ENCODE measurements at places on chromosomes 12 and 14. TPM values are rescaled to one million over a fixed set of nuclear protein-coding genes. Genes with fewer than 3 reads are reported as not detected.

Gene CLBA1
- total RNA-seq: 4.0 TPM

Gene FLRT2
- total RNA-seq: not detected

Gene PLD4
- not detected for total RNA-seq

Gene GALNT16
- 0.08 TPM for total RNA-seq

Gene SERPINA1
- total RNA-seq: 0.55 TPM

Gene RERGL
- total RNA-seq: not detected

Gene STAB2
- total RNA-seq: not detected

Gene APOF
- total RNA-seq: not detected

Gene RNU4-1
- 620 TPM for total RNA-seq

Gene CLEC4C
- not detected for total RNA-seq

Gene NOC4L
- total RNA-seq: 57.2 TPM

Gene LRTM2
- total RNA-seq: not detected

Gene KRT79
- 0.44 TPM for total RNA-seq

Gene KLRC3
- 1.8 TPM for total RNA-seq

Gene DYRK2
- 31.3 TPM for total RNA-seq

Gene TM7SF3
- 45.7 TPM for total RNA-seq

Gene SEL1L
- 53.6 TPM for total RNA-seq

Gene B4GALNT3
- total RNA-seq: 2.2 TPM

Gene KRT4
- not detected for total RNA-seq

Gene OR6C75
- total RNA-seq: not detected

Gene RNF31
- 80.8 TPM for total RNA-seq

Gene GARIN6
- total RNA-seq: not detected

Gene TSPAN19
- total RNA-seq: not detected

Gene KRT2
- not detected for total RNA-seq

Gene SERPINA10
- total RNA-seq: not detected

Gene CCDC175
- not detected for total RNA-seq

Gene AKAP5
- total RNA-seq: 4.5 TPM

Gene SYT1
- not detected for total RNA-seq

Gene RNF212B
- not detected for total RNA-seq

Gene GPRC5A
- not detected for total RNA-seq

Gene DNM1L
- 75.0 TPM for total RNA-seq

Gene GUCY2C
- not detected for total RNA-seq

Gene IL31
- 2.0 TPM for total RNA-seq

Gene BHLHE41
- total RNA-seq: not detected

Gene BLTP3B
- total RNA-seq: 57.4 TPM

Data from activated CD8-positive, alpha-beta memory T cell treated with anti-CD3 and anti-CD28 coated beads for 36 hours (primary cell).